ENCODE measurements at places on chromosomes 16 and 17.
A peak's percentile ranks its signal among the peaks of the same experiment; 100 is the strongest.

- no peak for DNase-seq
These were observed 192.3 kb upstream of the FOXF1 start for GRCh38 chr16:86317813-86318650.

DNA sequence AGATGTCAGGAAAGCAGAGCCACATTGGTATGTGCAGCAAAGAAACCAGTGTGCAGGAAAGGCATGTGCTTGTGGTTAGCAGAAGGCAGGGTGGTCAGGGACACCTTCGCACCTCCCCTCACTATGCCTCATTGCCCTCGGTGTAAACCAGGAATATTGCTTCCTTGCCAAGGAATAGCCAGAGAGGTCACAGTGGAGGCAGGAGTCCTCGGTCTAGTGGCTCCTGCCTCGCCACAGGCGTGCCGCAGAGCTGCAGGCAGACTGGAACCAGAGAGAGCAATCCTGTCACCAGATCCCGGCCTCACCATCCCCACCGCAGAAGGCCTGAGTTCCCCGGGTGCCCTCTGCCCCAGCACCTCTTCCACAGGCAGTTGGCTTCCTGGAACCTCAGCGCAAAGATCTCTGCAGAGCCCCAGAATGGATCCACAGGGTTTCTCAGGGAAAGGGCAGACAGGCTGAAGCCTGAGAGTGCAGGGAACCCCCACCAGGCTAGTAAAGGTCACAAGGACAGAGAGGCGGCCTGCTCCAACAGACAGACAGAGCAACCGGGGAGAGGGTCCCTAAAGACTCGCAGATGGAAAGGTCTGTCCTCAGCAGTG, 21.6 kb downstream of the CCDC182 start:
- no peak for DNase-seq

DNA sequence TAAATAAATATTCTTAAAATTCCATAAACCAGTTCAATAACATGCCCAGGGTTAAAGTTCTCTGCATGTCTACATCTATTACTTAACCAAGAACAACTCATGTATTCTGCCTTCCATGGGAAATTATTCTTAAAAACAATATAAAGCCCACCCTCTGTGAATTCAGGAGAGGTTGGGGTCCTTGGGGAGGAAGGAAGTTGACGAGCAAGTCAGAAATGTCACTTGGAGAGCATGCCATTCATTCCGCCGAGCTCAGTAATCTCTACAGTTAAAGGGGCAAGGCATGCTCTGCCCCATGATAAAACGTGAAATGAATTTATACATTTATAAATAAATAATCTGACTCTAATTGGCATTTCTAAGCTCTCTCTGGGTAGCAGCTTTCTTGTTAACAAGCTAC, 405.1 kb downstream of the TOX3 start:
- DNase-seq: no peak

DNA sequence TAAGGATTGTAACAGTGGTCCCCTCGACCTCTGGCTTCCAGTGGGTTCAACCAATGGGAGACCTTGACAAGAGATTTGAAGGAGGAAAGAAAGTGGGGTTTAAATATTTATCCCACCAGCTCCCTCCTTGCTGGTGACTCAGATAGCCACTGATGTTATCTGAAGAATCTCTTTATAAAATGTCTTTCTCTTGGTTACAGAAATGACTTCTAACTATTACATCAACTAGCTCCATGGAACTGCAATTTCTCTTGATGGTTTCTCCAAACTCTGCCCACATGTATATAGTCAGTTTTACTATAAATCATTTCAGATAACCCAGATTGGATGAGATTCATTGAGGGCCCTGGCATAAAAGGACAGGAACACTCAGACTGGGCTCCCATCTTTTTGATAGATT, 920.2 kb upstream of the SOX9 start:
- DNase-seq: no peak

DNA sequence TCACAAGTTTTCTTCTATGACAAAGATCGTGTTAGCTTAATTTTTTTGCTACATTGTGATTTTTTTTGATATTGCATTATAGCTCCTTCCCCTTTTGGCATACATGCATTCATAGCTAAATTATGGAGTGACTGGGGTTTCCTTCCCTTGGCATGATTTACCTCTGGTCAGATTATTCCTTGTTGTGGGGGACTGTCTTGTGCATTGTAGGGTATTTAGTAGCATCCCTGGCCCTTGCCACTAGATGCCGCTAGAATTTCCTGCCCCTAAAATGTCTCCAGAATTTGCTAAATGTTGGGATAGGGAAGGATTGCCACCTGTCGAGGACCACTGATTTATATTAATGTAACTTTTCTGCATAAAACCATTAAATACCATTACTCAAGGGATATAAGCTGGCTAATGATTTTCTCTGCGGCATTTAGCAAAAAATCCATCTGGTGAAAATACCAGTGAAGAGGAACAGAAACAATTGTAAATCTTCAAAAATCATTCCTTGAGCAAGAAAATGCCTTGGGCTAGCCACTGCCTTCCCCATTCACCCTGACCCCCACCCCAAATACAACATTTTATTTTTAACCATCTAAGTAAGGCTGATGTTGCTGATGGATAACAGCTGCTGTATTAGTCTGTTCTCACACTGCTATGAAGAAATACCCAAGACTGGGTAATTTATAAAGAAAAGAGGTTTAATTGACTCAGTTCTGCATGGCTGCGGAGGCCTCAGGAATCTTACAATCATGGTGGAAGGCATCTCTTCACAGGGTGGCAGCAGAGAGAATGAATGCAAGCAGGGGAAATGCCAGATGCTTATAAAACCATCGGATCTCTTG, 195.2 kb downstream of the MAP2K6 start:
- DNase-seq: no peak

GRCh38 chr17:63988741-63989621, 9.2 kb upstream of the PRR29 start:
- DNase-seq: no peak

- DNase-seq: no peak
These were observed 44.2 kb downstream of the N4BP1 start for GRCh38 chr16:48565752-48566151.

DNA sequence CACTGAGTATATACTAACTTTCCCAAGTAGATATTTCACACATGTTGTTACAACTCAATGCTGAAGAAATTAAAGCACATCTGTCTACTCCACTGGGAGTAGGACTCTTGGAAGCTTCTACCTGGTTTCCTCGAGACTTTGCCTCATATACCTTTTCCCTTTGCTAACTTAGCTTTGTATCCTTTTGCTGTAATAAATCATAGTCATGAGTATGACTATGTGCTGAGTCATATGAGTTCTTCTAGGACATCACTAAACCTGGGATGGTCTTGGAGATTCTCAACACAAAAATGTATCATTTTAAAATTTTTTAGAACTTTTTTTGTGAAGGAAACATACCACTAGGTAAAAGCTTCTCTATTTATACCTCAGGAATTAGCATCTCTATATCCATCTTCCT, 39.8 kb downstream of the ABCA5 start:
- no peak for DNase-seq

DNA sequence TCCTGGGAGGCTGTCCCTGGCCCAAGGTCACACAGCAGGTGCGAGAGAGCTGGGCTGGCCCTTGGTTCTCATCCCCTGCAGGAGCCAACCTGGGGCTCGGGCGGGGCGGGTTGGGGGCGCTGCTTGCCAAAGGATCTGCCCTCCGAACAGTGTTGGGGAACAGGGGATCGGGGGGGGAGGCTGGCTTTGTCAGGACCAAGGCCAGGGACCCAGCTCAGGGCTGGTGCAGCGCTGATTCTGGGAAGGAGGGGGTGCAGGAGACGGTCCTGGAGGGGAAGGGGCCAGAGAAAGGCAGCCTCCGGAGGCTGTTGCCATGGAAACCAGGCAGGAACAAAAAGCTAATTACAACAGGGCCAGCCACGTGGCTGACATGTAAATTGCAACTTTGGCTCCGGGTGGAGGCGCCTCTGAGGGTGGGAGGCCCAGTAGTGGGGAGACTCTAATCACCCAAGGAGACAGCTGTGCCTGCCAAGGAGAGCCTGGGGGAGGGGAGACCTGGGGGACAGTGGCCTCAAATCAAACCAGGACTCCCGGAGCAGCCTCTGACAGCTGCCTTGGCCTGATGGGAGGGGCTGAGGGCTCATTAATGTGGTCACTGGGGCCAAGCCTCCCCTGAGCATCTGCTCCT, 1.3 kb downstream of the TUBB3 start:
- DNase-seq: peak; percentile 47

DNA sequence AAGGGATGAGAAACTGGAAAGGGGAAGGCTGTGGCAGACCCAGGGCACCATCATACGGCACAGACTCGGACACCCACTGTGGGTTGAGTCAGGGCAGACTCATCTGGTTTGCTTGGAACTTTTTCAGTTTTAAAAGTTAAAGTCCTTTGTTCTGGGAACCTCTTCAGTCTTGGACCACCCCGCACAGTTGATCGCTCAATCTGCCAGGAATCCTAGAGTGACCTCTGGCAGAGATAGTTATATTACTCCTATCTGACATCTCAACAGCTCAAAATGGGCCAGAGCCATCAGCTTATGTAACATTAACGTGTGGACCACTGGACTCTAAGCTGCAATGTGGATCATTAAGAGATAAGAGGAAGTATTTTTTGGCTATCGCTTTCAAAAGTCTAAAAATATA, 164.3 kb downstream of the ABCA8 start:
- no peak for DNase-seq

DNA sequence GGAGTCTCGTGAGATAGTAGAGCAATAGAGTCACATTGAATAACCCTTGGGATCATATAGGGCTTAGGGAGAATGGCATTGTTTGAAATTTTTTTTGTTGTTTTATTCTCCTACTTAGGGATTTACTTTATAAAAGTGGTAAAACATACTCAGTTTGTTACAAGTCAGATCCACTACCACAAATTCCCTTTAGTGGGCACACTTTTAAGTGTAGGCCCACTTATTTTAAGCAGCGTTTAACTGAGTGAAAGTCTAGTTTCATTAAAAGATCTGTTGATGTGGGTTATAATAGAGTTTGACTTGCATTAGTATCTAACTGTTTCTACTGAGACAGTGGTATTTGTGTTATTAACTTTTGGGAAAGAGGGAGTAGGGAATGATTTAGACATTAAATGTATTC, 49.3 kb downstream of the USP10 start:
- no peak for DNase-seq

DNA sequence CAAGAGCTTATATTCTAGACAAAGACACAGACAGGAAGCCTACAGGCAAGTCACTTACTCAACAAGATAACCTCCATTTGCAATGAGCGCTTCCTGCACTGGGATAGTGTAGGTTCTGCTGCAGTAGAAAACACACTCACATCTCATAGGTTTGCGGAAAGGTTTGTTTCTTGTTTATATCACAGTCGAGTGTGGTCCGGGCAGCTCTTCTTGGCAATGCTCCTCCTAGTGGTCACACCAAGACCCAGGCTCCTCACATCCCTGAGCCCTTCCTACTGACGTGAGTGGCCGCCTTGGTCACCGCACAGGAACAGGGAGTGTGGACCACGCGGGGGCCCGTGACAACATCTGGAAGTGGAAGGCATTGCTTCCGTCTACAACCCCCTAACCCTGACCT, 48.0 kb upstream of the RBFOX3 start:
- DNase-seq: no peak

DNA sequence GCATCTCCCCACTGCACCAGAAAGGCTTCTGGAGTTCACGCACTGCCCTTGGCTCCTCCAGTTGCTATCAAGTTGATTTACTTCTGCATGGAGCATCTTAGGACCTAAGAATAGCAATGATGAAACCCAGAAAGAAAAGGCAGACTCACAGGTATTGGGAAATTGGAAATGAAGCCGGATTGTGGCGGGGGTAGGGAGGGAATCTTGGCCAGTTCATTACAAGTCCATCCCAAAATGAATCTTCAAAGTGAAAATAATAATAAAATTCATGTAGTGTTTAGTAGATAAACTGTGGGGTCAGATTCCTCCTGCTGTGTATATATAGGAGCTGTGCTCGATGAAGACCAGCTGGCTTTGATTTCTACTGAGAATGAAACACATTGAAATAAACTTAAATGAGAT, 33.7 kb downstream of the TEKT3 start:
- no peak for DNase-seq

DNA sequence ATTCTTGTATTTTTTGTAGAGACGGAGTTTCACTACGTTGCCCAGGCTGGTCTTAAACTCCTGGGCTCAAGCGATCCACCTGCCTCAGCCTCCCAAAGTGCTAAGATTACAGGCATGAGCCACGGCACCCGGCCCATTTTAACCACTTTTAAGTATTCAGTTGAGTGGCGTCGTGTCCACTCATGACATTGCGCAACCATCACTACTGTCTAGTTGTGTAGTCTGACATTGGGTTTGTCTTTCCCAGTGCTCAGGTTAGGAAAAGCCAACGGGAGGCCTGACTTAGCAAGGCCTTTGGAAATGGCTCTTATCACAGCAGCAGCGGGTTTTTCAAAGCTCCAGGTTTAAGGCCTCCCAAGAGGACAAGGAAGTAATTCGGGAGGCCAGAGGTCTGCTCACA, 58.7 kb downstream of the LITAF start:
- DNase-seq: no peak

DNA sequence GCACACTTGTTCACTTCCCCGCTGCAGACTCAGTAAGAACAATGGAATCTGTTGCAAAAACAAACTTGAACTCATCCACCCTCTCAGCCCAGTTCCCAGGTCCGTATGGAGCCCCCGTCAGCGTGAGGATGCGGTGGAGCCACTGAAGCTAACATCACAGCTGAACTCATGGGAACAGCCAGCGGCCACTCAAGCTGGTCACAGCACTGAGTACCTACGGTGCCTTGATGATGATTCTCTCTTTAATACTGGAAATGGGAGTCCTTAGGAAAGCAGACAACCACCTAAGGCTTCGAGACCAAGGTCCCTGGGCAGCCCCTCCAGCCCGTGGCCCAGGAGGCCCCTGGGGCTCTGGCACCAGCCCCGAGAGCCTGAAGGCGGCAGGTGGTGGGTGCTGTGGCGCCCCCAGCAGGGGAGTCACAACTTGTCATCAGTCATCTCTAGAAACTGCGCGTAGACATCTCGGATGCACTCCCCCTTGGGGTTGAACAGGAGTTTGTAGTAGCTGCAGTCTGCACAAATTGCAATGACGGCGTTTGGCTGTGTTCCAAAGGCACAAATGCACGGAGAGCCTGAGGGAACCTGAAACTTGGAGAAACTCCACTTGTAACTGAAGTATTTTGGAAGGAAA, 31.0 kb upstream of the RHOT1 start:
- no peak for DNase-seq

- no peak for DNase-seq
These were observed 85.0 kb downstream of the NOG start for GRCh38 chr17:56678249-56679114.

DNA sequence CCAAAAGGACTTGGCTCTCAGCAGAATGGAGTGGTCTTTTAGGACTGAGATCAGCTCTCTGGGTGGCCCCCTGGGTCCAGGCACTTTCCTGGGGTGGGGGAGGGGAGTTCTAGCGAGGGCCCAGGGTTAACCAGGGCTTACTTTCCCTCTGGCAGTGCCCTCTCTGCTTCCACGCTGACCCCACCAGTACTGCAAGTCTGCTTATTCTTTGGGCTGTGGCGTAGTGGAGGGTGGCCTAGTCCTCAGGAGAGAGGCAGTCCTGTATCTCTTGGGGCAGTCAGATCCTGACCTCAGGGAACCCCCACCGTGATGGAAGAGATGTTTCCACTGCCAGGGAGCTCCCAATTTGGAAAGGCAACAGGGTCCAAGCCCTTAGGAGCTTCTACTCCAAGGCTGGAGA, 79.4 kb downstream of the CCDC182 start:
- DNase-seq: no peak

Data from NCI-H1105 (cell line).